ENCODE measurements at places on chromosomes 1 and 21.

DNA sequence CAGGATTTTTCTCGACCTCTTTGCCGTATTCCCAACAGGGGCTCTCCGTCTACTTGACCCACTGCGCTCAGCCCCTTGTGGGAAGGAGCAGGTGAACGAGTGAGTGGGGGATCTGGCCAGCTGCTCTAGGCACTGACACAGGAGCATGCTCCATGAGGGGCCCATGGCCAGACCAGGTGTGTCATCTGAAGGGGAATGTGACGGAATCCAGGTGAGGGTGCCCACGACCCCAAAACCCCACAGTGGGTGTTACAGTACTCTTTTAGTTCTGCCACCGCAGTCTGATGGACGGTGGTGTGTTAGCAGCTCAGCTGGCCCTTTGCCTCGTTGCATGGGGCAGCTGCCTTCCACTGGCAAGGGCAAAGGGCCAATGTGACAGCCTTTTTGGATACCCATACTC is 601.4 kb upstream of the NCAM2 start:
- no peak for DNase-seq

GRCh38 chr1:13930151-13930550 is 230.2 kb downstream of the PRDM2 start:
- no peak for DNase-seq

DNA sequence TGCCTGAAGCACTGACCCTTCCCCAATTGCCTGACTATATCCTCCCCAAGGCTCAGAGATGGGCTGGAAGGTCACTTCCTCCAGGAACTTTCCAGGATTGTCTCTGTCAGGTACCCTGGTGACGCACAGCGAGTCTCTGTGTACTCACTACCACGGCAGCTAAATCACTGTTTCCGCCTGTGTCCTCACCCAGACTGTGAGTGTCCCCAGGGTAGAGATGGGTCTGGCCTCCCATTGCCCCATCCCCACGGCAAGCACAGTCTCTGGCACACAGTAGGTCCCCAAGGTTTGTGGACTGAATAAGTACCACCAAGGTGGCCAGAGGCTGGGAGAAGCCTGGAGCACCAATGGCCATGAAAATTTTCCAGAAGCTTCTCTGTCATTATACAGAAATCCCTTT is 93.8 kb upstream of the RUNX3 start:
- DNase-seq, result no peak

GRCh38 chr1:116064616-116065015 is 46.6 kb upstream of the MAB21L3 start:
- DNase-seq, result no peak

DNA sequence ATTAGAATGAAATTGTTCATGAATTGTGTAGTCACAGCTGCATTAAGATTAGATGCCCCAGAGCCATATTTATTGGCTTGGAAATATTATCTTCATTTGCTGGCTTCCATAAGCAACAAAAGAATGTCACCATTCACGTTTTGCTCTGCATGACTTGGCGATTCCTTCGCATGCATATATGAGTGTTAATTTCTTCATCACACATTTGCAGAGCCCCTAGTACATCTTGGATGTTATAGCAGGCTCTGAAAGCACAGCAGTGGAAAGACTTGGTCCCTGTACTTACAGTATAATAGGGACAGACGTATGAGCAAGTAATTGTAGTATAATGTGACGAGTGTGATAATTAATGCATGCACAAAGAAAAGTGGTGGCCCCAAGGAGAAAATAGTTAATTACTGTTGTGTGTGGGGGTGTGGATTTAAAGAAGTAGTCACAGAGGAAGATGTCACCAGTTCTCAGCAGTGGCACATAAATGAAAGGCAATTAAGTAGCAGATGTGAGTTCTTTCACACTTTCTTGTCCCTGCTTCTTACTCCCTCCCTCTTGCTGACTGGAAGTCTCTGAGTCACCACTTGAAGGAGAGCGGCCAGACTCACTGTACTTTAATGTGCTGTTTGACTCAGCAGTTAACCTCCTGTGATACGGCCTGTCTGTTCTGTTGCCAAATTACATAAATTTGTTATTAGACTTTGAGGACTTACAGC is 21.0 kb downstream of the S100A10 start:
- DNase-seq, result peak; percentile 83

- no peak for DNase-seq
These were observed 4.7 kb downstream of the NSUN4 start for GRCh38 chr1:46345281-46345680.

- DNase-seq, result no peak
These were observed 72.2 kb downstream of the ADAMTS1 start for GRCh38 chr21:26773058-26773457.

DNA sequence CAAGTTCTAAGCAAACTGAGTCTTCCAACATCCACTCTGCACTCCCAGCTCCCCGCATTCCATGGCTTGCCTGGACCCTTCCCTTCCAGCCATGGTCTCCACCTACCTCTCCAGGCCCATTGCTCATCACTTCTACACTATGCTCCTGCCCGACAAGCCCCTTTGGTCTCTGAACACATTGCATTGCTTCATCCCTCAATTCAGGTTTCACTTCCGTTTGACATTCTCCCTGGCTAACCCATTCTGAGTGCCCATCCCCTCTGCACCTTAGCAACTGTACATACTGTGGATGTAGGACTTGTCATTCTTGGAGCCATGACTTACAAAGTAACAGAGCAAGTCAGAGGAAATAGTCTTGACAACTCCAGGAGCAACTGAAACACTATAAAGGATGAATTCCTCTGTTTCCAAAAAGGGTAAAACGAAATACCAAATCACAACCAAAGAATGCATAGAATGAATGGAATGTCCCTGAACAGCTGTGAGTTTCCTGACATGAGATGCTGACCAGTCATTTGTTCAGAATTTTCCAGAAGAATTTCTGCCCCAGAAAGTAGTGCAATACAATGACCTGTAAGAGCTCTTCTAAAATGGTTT is 66.7 kb downstream of the KCNJ6 start:
- DNase-seq, result peak; percentile 64

DNA sequence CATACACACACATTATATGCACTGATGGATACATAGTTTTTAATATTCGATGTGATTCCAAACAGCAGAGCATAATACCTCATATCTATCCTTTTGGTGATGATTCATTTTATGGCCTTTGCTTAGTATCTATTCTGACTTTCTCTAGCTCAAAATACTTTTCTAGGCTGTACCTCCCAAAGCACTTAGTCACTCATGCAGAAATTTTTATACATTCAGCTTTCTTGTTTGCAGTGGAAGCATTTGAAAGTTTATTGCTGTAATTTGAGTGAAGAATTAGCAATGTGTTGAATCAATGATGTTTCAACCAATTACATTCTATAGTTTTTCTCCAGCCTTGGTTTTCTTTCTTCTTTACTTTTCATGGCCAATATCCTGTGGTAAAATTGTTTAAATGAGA is 66.7 kb downstream of the LBR start:
- DNase-seq, result no peak
